Kasumi-1 (cell line): ENCODE measurements at places on chromosomes 7 and 10.

GRCh38 chr10:43056568-43057011, 20.3 kb upstream of the RET start:
- no peak for DNase-seq

GRCh38 chr7:4682621-4683042, 537 bp downstream of the FOXK1 start:
- no peak for DNase-seq

GRCh38 chr7:27593226-27593625, 69.5 kb downstream of the HIBADH start:
- DNase-seq, result no peak

GRCh38 chr7:156975620-156976019, 26.1 kb downstream of the NOM1 start:
- DNase-seq, result no peak

DNA sequence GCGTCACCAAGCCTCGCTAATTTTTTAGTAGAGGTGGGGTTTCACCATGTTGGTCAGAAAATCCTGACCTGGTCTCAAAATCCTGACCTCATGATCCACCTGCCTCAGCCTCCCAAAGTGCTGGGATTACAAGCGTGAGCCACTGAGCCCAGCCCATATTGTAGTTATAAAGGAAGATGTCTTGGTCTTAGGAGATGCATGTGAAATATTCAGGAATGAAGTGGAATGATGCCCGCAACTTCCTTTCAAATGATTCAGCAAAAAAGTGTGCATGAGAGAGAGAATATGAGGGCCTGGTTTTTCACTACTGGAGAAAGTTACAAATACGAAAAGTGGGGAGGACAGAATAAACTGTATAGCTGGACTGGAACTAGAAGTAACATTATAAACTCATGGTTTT, 15.9 kb downstream of the TMEM209 start:
- no peak for DNase-seq
